Left lobe of liver (tissue), 2 donors: ENCODE measurements at places on chromosomes 11 and 22. TPM values are rescaled to one million over a fixed set of nuclear protein-coding genes. Genes with fewer than 3 reads are reported as not detected.
A peak's percentile ranks its signal among the peaks of the same experiment; 100 is the strongest.

GRCh38 chr11:34481307-34481706, 32.3 kb downstream of the ELF5 start:
- no peak for DNase-seq

The DAGLA gene
- 0.35 TPM for total RNA-seq

- no peak for DNase-seq
Measured at GRCh38 chr11:114302663-114303062, 6.5 kb downstream of the NNMT start.

DNA sequence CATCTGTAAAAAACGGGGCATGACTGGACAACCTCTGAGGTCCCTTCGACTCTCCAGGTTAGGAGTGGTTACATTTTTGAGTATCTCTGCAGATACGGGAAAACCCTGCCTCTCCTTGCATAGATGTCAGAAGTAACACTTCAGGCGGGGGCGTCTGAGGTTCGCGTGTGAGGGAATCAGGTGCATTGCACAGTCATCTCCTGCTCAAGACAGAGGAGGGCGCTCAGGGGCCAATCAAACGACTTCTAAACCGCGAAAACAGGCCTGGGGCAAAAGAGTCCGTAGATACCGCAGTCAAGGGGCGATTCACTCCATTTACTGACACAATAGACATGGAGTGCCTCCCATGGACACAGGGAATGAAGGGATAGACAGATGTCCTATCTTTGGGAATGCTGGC, 31.7 kb downstream of the KIRREL3 start:
- no peak for DNase-seq

DNA sequence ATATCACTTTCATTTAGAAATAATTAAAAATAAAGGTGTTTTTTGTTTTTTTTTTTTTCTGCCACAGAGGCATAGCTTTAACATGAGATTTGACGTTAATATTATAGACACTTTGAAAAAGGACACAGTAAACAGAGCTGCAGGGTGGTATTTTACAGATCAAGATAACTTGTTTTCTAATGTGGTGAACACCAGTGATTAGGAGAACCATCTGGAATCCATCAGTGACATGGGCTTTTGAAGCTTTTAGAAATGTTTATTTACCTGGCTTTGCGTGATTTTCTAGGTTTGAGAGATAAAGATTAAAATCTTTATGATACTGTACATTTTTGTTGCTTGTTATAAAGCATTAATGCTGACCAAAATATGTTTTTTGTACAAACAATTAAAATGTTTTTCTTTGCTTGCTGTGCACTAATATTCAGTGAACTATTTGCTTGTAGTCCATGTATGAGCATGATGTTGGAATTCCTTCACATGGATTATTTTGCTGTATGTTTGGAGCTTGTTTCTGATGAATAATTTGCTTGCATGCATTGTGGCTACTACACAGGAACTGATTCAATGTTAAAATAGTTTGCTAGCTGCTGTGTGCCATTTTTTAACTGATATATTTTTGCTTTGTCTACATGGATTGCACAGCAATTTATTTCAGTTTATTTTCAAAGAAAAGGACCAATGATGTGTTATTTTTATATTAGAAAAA, 352.1 kb upstream of the NARS2 start:
- DNase-seq = no peak

The OSBP gene
- 57.7 TPM for total RNA-seq

DNA sequence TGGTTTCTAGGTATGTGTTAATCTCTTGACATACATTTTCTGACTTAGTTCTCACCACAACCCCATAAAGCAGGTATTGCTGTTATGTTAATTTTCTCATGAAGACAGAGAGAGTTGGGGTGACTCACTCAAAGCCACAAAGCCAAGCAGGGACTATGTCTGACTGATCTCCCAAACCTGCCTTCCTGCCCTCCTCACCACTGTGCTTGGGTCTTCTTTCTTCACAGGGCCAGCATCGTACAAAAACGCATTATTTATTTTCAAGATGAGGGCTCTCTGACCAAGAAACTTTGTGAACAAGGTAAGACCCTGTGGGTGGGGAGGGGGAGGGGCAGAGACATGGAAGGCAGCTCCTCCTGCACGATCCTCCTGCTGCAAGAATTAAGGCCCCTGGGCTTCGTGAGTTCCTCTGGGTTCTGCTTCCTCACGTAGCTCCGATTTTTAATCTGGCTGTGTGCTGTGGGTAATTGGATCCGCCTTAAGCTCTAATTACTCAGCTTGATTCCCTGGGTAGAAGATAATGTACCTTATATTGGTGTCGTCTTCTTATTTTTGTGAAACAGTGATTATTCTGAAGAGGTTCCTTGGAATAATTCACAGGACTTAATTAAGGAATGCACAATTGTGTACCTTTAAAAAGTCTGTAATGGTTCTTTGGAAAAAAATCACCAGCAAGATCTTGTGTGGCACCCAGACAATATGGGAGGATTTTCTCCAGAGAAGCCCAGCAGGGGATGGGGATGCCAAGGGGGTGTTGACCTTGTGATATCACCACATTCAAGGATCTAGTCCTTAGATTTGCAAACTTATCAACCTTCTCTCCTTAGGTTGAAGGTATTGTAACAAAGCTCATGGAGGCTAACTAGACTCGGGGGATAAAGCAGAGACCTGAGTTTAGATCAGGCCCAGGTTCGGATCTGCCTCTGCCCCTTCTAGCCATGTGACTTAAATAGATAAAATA, 112.9 kb downstream of the SPON1 start:
- DNase-seq = no peak

The ARFIP2 gene
- total RNA-seq = 19.0 TPM

The FXYD6 gene
- total RNA-seq = 10.4 TPM

GRCh38 chr22:20957102-20957682, 9.9 kb upstream of the AIFM3 start:
- DNase-seq = no peak

GRCh38 chr11:68927280-68928135, 23.8 kb downstream of the IGHMBP2 start:
- DNase-seq = no peak

DNA sequence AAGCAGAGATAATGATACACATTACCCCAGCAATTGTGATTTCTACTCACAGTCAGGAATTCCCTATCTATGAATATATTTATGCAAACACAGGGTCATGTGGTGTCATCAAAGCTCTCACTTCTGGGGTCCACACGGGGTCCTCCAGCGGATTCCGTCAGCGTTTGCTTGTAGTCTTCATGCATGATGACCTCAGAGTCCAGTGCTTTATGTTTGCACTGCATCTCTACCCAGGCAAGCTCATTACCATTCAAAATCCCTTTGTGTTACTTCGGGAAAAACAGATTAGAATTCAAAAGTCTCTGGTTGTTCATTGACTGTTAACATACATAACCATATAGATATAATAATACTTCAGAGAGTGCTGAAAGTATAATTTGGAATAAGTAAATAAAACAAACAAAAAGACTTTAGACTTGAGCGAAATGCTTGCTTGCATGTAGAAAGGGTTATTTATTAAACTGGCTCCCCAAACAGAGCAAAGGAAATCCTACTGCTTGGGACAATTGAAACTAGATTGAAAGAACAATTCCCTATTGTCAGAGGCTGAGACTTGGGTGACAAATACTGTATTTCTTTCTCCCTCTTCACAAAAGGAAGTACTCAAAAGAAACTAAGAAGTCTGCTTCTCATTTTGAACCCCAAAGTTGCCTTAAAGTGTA, 423.1 kb downstream of the ETS1 start:
- DNase-seq = no peak

The NXPE1 gene
- total RNA-seq = not detected

The OR51B2 gene
- not detected for total RNA-seq

The NUP50 gene
- total RNA-seq = 31.7 TPM

DNA sequence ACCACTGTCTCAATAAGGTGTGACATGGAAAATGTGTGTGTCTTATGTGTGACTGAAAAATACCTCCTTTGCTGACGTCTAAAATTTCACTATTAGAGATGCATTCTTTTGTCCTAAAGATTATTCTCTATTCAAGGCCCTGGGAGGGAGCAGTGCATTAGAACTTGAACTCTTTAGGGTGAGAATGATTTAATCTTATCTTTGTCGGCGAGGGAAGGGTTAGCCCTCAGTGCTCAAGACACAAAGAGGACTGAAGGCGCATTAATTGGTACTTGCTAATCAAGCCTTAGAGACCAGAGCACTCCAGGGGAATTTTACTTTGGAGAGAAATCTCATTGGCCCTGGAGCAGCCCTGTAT, 29.8 kb upstream of the PLET1 start:
- DNase-seq = no peak

The APOC3 gene
- 11,492 TPM for total RNA-seq

DNA sequence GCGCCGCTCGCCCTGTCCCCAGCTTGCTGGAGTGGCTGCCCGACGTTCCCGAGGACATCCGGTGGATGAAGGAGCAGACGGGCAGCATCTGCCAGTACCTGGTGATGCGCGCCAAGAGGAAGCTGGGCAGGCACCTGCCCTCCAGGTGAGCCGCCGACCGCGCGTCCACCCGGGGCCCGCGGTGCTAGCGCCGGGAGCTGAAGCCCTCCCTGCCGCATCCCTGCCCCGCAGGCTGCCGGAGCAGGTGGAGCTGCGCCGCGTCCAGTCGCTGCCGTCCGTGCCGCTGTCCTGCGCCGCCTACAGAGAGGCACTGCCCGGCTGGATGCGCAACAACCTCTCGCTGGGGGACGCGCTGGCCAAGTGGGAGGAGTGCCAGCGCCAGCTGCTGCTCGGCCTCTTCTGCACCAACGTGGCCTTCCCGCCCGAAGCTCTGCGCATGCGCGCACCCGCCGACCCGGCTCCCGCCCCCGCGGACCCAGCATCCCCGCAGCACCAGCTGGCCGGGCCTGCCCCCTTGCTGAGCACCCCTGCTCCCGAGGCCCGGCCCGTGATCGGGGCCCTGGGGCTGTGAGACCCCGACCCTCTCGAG, 3.3 kb upstream of the CRACR2B start:
- DNase-seq = no peak

The ABCG4 gene
- total RNA-seq = 0.48 TPM

GRCh38 chr11:118547132-118547531, 16.1 kb downstream of the TMEM25 start:
- no peak for DNase-seq

The KCNE3 gene
- total RNA-seq = 2.1 TPM

- DNase-seq = peak; percentile 40
Measured at GRCh38 chr22:49995361-49996118, 17.0 kb downstream of the IL17REL start.

DNA sequence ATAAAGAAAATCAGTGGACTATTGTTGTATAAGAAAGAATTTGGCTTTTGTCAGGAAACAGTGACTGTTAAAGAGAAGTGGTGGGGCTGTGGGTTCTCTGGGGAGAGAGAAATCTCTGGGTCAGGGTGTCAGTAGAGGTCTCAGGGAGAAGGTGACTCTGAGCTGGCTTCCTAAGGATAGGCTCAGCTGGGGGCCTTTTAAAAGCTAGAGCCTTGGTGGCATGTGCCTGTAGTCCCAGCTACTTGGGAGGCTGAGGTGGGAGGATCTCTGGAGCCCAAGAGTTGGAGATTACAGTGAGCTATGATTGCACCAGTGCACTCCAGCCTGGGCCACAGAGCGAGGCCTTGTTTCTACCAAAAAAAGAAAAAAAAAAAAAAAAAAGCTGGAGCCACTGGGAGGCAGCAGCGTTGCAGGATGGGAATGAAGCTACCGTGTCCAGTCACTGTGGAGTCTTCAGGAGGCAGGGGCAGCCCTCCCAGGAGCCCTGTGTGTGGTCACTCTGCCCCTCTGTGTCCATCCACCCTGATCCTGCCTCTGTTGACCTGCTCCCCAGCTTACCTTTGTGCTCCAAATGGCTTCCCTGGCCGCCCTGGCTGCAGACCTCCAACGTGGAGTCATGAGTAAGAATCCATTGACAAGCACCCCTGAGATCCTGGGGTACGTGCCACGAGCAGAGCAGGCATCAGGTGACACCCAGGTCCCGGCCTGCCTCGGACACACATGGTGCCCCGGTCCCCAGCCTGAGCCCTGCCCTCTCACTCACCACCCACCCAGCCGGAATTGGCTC, 5.4 kb upstream of the MIF start:
- DNase-seq = no peak

- no peak for DNase-seq
Measured at GRCh38 chr11:10004526-10005113, 289.4 kb downstream of the SBF2 start.

GRCh38 chr11:127193950-127194349, 193.4 kb upstream of the KIRREL3 start:
- no peak for DNase-seq

- DNase-seq = no peak
Measured at GRCh38 chr11:86793307-86793706, 7.0 kb upstream of the PRSS23 start.

DNA sequence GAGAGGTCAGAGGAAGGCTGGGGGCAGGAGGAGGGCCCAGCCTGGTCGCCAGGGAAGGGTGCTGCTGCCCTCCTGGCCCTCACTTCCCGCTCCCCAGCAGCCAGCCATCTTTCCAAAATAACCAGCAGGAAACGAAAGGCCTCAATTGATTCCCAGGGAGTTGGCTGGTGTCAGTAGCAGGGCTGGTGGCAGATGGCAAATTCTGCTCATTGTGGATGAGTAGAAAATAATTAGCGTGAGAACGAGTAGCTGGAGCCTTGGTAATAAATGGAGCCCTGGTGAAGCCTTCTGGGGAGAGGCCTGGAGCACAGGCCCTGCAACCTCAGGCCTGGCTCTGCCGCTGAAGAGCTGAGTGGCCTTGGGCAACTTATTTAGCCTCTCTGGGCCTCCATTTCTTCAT, 31.3 kb downstream of the DAGLA start:
- no peak for DNase-seq

DNA sequence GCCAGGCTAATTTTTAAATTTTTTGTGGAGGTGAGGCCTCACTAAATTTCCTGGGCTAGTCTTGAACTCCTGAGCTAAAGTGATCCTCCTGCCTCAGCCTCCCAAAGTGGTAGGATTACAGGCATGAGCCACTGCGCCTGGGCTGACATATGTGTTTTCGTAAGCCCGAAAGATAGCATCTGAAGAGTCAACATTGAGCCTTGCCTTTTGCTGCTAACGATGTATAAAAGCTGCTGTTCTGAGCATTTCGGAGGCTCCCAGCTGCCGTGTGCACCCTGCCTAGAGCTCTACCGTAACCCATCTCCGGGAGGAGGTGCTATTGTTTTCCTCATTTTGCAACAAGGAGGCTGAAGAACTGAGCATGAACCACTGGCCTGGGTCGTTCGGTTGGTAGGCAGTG, 18.1 kb upstream of the PPP6R3 start:
- no peak for DNase-seq
